ENCODE measurements at places on chromosomes 5 and 9.

- DNase-seq, result no peak
These were observed 124.4 kb downstream of the RFX3 start for GRCh38 chr9:3401221-3401954.

DNA sequence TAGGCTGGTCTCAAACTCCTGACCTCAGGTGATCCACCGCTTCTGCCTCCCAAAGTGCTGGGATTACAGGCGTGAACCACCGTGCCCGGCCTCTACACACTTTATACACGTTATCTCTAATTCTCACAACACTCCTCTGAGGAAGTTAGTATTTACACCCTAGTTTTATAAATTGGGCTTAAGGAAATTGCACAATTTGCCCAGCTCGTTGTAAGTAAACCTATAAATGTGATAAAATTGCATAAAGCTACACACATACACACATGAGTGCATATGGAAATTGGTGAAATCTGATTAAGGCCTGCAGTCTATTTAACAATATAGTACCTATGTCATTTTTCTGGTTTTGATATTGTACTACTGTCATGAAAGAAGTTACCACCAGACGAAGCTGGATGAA, 4.4 kb upstream of the SLC4A9 start:
- no peak for DNase-seq

DNA sequence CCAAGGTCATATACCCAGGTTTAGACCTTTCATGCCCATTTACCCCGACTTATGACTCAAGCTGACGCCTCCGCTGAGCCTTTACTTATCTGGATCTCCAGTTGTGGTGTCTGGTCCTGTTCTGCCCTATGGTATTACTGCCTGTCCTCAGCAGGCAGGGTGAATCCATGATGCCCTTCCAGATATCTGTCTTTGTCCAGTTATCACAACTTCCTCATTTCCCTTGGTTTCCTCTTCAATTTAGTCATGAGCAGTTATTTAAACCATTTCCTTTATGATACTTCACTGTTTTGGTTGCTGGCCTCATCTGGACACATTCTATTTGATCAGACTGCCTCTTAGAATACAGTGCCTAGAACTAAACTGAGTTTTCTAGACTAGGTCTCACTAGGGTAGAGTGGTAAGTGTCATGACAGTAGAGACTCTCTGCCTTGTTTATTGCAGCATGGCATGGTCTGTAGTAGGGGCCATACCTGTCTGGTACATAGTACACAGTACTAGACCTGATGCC, 93.3 kb downstream of the MELK start:
- no peak for DNase-seq

GRCh38 chr5:109939116-109939682, 249.5 kb downstream of the MAN2A1 start:
- DNase-seq, result no peak

DNA sequence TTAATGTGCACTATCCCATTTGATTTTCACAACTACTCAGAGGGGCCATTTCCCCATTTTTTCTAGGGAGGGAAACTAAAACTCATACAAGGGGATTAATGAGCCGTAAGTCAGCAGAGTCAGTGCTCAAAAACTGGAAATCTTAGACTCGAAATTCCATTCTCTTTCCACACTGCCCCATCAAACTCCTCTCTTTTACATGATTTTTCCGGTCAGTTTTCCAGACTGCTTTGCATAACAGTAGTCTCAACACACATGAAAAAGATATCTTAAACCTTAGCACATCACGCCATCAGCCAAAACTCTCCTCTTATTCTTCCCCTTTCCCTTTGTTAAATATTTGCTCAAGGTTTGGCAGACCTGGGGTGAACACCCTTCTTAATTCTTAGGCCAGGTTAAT, 332.0 kb downstream of the RFX3 start:
- DNase-seq, result peak; percentile 9

GRCh38 chr5:173741729-173742431, 125.4 kb upstream of the BOD1 start:
- no peak for DNase-seq

DNA sequence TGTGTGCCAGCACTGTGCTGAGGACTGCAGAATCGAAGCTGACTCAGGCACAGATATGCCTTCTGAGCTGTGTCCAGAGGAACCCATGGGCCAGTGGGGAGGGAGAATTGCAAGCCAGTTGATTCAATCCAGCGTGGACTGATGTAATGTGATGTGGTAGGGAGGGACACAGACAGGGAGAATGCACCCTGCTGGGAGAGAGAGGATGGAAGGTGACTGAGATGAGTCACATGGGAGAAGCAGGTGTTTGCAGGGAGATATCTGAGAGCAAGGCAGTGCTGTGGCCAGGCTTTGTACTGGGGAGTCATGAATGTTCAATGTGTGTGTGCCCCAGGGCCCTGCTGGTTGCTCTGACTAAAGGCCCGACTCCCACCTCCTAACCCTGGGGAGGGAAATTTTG, 75.7 kb downstream of the IRX1 start:
- DNase-seq, result no peak

DNA sequence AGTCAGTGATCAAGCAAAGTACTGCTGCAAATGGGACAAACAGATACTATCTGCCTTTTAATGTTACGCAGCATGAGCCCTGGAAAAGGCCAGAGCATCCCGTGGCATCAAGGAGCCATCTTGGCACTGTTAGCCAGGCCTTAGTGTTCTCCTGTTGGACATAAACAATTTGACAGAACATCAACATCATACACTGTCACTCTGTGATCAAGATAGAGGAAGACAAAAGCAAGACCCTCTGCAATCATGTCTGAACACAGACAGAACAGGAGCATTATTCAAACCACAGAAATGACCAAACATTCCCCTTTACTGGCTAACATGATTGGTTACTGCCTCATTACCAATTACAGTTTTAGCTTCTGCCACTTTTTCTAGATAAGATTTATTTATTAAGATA, 21.2 kb upstream of the ROPN1L start:
- DNase-seq, result no peak

DNA sequence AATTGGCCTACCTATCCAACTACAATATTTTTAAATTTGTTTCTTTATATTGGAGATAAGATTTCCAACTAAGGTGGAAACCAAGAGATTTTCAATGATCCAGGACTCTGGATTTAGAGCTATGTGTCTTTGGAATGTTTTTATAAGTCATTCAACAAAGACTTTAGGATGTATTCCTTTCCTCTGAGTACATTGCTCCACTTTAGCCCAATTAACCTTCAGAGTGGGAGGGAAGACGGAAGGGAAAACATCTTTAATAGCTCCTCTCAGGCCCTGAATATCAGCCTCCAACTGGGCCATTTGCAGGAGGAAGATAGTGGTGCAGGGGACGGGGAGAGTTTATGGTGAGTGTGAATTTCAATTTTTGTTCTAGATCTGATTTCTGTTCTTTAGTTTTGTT, 239.2 kb downstream of the PIK3R1 start:
- DNase-seq, result no peak

GRCh38 chr9:98117984-98118639, 910 bp downstream of the TRIM14 start:
- DNase-seq, result no peak

DNA sequence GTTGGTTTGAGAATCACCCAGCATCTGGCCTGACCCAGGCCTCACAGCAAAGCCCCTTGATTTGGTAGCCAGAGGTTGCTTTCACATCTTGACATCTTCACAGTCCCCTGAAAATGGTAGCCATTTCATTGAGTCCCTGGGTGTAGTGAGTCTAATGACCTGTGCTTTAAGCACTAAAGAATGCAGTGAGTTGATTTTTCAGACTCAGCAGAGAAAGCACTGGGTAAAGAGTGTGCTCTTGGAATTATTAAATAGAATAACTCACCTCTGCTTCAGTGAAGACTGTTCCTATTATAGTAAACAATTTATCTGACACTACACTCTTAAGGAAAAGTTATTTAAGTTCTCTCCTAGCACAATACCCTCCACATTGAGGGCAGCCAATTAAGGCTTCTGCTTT, 56.2 kb downstream of the PTCD2 start:
- DNase-seq, result no peak

GRCh38 chr5:160271396-160271795, 41.0 kb downstream of the CCNJL start:
- no peak for DNase-seq

DNA sequence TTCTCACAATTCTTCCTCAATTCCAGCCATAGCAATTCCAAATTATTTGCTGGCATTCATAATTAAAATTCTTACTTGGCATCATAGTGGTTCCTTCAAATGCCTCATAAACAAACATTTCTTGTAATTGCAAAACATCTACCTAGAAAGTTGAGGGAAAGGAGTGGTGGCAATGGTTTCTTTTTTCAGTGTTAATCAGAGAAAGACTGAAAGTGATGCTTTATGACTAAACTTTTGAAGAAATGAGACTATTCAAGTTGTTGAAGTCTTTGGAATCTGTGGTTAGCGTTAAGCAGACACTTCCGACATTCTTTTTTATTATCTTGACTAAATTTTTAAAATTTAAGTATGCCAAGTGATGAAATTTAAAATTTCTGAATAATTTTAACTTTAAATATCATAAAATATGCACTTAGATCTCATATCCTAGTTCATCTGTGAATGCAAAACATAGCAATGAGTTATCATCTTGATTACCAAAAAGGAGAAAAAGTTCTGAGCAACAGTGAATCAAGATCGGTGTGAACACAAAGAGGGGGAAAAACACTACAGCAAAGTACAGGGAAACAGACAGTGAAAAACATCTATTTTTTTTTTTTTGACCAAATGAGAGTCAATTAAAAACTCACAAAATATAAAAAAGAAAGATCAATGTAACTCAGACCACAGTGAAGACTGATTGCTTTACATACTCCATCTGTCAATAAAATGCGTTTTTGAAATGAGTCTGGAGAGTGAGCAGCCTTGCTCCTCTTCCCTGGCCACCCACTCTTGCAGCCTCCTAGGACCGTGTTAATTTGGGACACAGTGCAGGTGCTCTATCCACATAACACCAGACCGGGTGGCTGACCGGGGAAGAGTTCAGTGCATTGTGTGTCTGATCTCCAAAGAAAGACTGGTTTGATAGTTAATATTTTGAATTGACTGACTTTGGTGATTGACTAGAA, 20.6 kb upstream of the IL7R start:
- DNase-seq, result no peak

- DNase-seq, result no peak
These were observed 1717.9 kb downstream of the EFNA5 start for GRCh38 chr5:105952875-105953274.

GRCh38 chr5:139838381-139839197, 43.0 kb downstream of the PSD2 start:
- DNase-seq, result no peak

GRCh38 chr5:170262061-170263045, 29.6 kb downstream of the C5orf58 start:
- no peak for DNase-seq

GRCh38 chr5:117302949-117303348, 728.3 kb upstream of the SEMA6A start:
- DNase-seq, result no peak

DNA sequence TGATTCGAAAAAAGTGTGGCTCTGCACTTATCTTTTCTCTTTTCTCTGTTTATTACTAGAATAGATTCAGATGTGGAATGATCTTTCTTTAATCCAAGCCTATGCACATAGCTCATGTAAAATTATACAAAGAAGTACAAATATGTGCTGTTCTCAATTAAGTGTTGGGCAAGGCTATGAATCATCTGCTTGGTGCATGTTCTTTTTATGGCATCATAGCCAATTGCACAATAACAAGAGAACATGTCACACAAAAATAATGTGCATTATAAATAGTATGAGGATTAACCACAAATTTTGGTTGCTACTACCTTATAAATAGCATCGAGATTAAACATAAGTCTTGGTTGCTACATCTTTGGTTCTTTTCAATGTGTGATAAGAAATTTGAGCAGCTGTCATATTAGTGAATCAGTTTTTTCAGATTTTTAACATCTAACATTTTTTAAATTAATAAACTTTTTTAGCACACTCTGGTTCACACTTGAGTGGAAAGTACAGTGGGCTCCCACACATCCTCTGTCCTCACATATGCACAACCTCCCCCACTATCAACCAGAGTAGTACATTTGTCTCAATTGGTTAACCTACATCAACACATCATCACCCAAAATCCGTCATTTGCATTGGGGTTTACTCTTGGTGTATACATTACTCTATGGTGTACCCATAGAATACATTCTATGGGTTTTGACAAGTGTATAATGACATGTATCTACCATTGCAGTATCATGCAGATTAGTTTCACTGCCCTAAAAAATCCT, 6.8 kb upstream of the RECK start:
- no peak for DNase-seq

DNA sequence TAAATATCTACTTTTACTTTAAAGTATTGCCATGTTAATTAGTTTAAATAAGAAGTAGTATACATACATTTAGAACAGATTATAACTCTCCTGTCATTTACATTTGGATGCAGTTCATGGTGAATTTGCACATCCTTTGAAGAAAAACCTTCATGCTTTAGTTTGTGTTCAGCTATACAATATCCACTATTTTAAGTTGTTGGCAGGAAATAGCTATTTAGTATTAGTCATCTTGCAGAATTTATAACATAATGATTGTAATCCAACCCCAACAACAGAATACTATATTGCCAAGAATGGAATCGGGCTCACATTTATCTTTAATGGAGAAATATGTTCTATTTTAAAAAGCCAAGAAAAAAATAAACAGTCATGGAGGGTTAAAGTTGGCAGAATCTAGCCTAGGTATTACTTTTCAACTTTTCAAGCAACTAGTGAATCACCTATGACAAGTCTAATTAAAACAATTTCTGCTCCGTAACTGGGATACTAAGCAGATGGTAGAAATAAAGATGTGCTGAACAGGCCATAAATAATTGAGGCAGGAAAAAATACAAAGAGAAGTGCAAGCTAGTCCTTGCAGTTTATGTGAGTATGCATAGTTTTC, 1170.6 kb upstream of the NUDT12 start:
- no peak for DNase-seq

DNA sequence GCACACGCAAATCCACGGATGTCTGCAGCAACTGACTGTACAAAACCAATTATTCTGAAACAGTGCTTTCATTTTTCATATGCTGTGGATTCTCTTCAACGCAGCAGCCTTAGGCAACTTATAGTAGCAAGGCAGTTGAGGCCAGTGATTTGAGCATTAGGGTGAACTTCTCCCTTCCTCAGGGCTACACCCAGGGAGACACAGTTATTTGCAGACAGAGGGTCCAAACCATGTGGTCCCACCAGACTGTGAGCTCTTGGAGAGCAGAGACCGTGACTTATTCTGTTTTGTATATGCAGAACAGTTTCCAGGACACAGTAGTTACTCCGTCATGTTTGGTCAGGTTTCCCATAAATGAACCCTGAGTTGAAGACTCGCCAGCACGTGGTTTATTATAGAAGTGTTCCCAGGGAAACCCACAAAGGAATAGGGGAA, 19.0 kb upstream of the WHRN start:
- peak; percentile 49 for DNase-seq

GRCh38 chr9:133739408-133740280, 1.5 kb upstream of the SARDH start:
- DNase-seq, result no peak

GRCh38 chr9:22308177-22308576, 138.4 kb upstream of the DMRTA1 start:
- no peak for DNase-seq

DNA sequence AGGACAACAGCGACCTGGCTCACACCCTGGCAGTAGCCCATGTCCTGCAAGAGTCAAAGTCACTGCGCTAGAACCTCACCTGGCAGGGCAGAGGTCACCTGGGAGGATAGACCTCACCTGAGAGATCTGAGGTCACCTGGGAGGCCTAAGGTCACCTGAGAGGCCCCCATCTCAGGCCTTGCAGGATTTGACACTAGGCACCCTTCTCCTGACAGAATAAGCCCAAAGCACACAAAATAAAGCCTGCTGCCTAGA, 75.2 kb upstream of the SPTLC1 start:
- no peak for DNase-seq
